CD8-positive, alpha-beta memory T cell (primary cell): ENCODE measurements at places on chromosomes 12 and 14.

GRCh38 chr12:52918784-52919183, 13.9 kb upstream of the KRT8 start:
- no peaks in the 10 kb centered on the region for H3K4me1 ChIP-seq
- H3K36me3 ChIP-seq = no peaks in the 10 kb centered on the region
- H3K27ac ChIP-seq = no peak overlapping the region
- H3K27me3 ChIP-seq = no peaks in the 10 kb centered on the region
- DNase-seq = no peak

DNA sequence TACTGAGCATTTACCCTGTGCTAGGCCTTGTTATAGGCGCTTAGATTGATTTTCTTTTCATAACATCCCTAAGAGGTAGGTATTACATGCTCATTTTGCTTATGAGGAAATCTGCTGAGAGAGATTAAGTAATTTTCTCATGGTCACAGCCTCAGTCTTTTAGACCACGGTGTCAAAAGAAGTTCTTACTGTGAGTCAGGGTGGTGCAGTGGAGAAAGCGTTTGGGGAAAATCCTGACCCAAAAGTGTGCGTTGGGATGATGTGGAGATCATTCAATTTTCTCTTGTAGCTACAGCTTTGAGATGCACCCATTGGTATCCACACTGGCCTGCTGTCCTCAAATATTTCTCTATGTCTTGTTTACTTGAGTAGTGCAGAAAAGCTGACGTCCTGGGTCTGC, 8.2 kb downstream of the ANG start:
- DNase-seq = no peak
- H3K4me3 ChIP-seq = no peak overlapping the region
- H3K36me3 ChIP-seq = no peaks in the 10 kb centered on the region
- H3K27me3 ChIP-seq = no peaks in the 10 kb centered on the region
- H3K27ac ChIP-seq = no peak overlapping the region

DNA sequence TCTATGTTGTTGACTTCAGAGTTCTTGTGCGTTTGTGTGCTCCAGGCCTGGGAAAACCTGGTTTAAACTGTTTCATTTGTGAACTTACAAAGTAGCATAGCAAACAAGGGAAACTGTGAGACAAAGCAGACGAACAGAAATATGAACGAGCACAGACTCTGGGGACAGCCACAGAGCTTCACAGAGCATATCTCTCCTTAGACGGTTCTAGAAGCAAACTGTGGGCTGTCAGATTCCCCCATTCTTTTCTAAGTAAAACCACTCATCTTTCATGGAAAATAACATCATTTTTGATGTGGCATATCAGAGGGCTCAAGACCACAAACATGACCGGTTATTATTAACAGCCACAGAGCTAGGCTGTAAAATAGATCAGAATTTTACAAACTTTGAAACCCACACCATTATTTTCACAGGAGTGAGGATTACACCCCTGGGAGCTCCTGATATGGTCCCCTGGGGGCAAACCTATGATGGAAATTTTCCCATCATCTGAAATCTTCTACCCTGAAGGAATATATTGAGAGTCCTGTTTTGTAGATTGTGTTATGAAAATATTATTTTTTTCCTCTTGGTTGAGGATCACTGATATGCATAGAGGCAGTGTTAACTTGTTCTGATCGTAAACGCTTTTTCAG, 102.0 kb downstream of the ADGRD1 start:
- no peak overlapping the region for H3K27ac ChIP-seq
- H3K4me3 ChIP-seq = no peak overlapping the region
- no peaks in the 10 kb centered on the region for H3K27me3 ChIP-seq
- no peaks in the 10 kb centered on the region for H3K4me1 ChIP-seq

- no peak overlapping the region for H3K4me3 ChIP-seq
- H3K4me1 ChIP-seq = no peaks in the 10 kb centered on the region
- no peak for DNase-seq
- H3K27me3 ChIP-seq = no peaks in the 10 kb centered on the region
- no peaks in the 10 kb centered on the region for H3K36me3 ChIP-seq
These were observed 1922.3 kb upstream of the FLRT2 start for GRCh38 chr14:83607682-83608081.
